Activated CD4-positive, alpha-beta T cell treated with anti-CD3 and anti-CD28 coated beads, Interleukin-2, amount 10 ng/mL, durations not matched to agents 7 days and 5 days (primary cell): ENCODE measurements at places on chromosomes 5 and 9.

DNA sequence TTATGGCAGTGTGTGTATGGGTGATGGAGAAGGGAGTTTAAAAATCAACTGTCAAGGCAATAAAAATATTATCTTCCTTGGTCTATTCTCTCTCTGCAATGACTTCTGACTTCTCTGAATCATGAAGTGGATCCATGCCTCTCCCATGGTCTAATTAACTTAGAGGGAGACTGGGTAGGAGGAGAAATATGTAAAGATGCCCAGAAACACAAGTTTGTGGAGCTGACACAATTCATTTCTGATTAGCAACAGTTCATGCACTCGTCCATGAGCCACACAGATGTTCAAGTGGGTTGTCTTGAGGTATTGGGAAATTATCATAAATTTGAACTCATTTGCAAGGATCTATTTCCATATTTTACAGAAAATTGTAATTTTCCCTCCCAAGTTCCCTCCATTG, 38.1 kb downstream of the INSYN2B start:
- no peak for DNase-seq

GRCh38 chr9:121641224-121641611, 10.2 kb upstream of the DAB2IP start:
- no peak for DNase-seq

- no peak for DNase-seq
These were observed 852.0 kb upstream of the CDH6 start for GRCh38 chr5:30341466-30341865.

DNA sequence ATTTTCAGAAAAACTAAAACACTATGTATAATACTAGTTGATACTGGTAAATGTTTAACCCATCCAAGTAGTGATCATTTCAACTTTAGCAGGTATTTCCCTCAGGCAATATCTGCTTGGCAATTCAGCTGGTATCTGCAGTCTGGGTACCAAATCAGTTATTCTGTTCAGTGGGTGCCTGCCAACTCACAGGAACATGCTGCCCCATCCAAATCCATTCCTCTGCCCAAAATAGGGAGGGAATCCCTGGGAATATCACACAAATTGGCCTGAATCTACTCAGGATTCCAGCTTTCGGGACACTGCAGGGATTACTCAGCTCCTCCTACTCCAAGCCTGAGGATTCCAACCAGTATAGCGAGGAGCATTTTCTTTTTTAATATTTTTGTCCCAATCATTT, 61.7 kb upstream of the PDE4D start:
- DNase-seq, result no peak

- no peak for DNase-seq
These were observed 7.2 kb downstream of the TBCA start for GRCh38 chr5:77768978-77769377.

DNA sequence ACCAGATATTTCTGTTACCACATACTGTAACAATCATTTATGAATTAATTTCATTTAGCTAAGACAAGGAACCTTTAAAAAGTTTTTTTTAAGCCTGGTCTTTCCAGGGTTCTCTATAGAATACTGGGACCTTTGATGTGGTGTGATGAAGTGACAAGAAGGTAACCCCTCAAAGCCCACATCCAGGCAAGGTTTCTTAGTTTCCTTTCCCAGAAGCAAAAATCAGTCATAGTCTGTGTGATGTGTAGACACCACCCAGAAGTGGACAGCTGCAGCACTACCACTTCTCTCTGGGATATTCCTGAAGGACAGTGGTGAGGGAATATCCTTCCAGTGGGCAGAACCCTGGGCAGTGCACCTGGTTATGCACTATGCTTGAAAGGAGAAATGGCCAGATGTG, 115.6 kb downstream of the TTC39B start:
- DNase-seq, result peak; percentile 38

DNA sequence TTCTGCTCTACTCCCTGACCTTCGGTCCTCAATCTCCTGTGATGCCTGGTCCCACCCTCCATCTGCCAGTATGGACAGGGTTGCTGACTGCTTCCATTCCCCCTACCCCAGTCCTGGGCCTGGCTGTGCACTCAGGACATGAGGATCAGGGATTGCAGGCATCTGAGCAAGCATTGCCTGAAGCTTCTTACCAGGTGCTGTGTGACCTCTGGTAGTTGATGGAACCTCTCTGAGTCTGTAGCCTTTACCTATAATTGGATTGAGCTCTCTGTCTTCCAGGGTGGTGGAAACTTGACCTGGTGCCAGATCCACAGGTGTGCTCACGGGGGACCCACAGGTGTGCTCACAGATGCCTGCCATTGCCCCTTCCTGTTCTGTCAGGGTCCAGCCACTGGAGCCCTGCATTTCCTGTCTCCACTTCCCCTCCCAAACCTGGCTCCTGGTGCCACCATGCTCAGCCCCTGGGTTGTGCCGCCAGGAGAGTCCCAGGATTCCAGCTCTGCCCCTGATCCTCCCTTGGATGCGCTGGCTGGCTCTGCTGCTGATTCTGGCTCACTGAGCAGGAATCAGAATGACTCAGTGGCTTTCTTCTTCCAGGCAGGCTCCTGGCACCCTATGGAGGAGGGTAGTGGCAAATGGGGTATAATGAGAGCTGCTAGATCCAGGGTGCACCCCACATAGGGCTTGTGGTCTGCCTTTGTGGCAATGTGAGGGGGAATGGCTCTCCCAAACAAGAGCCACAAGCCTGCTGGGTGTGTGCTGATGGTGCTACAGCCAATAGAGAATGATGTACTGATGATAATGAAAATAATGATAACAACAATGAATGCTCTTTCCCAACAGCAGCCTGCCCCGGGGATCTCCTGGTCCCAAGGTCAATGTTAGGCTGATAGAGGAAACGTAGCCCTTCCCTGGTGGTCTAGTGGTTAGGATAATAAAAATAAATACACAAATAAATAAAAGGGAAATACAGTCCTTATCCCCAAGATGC, 35.2 kb upstream of the PSD2 start:
- DNase-seq, result no peak

- no peak for DNase-seq
These were observed 1407.8 kb upstream of the C9orf72 start for GRCh38 chr9:28981129-28981528.

DNA sequence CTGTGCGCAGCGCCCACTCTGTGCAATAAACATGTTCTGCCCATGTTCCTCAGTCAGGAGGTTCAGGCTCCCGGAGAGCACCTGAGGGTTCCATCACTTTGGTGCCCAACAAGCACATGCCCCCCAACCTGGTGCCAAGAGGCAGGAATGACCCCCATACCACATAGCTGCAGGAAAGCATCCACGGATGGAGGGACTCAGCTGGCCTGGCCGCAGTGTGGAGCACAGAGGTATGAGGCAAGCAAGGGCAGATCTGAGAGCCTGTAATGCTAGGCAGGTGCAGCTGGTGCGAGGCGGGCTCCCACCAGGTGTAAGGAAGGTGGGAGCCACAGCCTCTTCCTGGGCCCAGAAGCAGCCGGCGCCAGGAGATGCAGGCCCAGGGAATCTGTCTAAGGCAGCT, 4.3 kb upstream of the MRNIP start:
- no peak for DNase-seq

DNA sequence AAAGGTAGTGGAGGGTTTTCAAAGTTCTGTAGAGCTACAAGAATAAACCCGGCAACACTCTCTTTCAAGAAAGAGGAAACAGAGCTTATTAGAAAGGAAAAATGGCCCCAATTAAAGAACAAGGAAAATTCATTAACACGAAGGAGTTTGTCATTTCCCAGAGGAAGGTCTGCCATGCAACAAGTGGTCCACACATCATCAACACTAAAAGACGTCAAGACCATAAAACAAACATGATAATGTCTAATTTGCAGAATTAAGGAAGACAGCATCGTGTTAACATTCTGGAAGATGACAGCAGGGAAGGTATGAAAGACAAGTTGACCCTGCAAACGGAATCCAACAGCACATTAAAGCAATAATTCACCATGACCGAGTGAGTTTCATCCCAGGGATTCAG, 28.6 kb upstream of the NRARP start:
- DNase-seq, result no peak

GRCh38 chr9:11149065-11149464, 536.3 kb upstream of the PTPRD start:
- no peak for DNase-seq

- DNase-seq, result no peak
These were observed 45.6 kb downstream of the AOPEP start for GRCh38 chr9:94772144-94772543.

- DNase-seq, result no peak
These were observed 98.2 kb downstream of the OXCT1 start for GRCh38 chr5:41772056-41772455.

DNA sequence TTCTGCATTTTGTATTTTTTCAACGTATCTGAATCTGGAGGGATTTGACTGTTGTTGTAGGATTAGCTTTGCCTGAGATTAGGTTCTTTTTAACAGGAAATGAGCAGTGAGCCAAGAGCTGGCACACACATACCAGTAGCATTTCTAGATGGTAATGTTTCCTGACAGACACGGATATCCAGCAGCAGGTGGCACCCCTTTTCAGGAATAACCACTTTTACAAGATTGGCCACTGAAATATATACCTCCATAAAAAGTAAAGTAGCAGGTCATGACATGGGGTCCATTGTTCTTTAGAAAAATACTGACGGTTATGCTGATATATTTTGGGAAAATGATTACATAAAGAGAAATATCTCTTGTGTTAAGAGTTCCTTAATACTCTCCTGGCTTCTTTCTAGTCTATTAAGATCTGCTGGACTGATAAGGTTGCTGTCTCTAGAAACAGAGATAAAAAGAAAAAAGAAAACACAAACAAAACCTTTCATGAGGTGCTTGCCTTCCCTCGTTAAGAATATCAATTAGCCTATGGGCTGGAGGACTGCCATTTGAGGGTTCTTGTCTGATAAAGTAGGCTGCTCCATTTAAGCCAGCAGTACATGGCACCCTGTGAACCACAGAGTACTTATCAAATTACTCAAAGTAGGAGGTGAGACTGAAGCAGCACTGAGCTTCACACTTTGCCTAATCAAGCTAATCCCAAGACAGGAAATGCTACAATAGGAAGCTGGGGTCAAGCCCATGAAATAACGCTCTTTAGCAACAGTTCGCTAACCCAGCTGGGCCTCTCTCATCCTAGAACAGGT, 101.6 kb upstream of the PCA3 start:
- DNase-seq, result no peak

GRCh38 chr5:175731172-175731571, 73.3 kb downstream of the HRH2 start:
- DNase-seq, result no peak
